ENCODE measurements at places on chromosomes 3 and 15. TPM values are rescaled to one million over a fixed set of nuclear protein-coding genes. Genes with fewer than 3 reads are reported as not detected.

The MYD88 gene
- 19.7 TPM for total RNA-seq

The NEIL1 gene
- 12.2 TPM for total RNA-seq

The HIGD2B gene
- total RNA-seq: not detected

GRCh38 chr15:85758655-85758978 is 36.1 kb downstream of the KLHL25 start:
- no peak for DNase-seq

DNA sequence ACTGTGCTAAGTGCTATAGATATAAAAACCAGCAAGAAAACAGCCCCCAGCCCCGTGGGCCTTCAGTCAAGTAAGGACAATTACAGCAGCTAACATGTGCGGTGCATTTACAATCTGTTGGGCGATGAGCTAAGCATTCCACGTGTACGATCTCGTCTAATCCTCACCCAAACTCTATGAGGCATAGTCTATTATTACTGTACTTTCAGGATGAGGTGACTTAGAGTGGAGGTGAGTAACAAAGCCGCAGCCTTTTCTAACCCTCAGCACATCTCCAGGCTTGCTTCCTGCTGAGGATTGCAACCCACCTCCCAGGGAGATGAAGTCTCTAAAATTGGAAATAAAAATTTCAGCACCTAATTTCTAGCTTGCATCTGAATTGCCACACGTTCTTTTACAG is 53.2 kb upstream of the MCF2L2 start:
- peak; percentile 6 for DNase-seq

- DNase-seq: no peak
Observed at GRCh38 chr15:25909806-25910205, 46.7 kb upstream of the ATP10A start.

- no peak for DNase-seq
Observed at GRCh38 chr3:37255990-37256308, 81.6 kb upstream of the LRRFIP2 start.

DNA sequence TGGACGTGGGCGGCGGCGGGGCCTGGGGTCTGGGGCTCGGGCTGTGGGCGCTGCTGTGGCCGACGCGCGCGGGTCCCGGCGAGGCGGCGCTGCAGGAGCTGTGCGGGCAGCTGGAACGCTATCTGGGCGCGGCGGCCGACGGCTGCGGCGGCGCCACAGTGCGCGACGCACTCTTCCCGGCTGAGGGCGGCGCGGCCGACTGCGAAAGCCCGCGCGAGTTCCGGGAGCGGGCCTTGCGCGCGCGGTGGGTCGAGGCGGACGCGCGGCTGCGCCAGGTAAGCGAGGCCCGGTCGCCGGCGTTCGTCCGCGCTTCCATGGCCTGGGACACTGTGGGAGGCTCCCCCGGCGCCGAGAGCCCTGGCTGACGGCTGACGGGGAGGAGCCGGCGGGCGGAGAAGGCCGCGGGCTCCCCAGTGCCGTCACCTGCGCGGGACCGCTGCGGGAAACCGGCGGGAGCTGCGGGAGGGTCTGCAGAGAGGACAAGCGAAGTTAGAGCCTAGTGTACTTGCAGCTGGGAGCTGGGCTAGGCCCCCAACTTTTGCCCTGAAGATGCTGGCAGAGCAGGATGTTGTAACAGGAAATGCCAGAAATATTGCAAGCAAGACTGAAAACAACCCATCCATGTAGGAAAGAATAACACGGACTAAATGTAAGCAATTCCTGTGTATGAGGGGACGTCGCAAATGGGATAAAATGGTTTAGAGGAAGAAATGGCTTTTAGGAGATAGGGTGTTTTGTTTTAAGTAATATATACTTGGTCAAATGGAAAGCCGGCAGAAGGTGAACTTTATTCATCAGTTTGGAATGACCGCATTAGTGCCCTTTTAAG is 847 bp downstream of the WHAMM start:
- DNase-seq: peak; percentile 69

GRCh38 chr15:33284336-33284735 is 26.4 kb upstream of the RYR3 start:
- no peak for DNase-seq

GRCh38 chr15:84653584-84653909 is 536 bp downstream of the WDR73 start:
- no peak for DNase-seq

GRCh38 chr3:31948280-31948679 is 32.8 kb downstream of the OSBPL10 start:
- no peak for DNase-seq

DNA sequence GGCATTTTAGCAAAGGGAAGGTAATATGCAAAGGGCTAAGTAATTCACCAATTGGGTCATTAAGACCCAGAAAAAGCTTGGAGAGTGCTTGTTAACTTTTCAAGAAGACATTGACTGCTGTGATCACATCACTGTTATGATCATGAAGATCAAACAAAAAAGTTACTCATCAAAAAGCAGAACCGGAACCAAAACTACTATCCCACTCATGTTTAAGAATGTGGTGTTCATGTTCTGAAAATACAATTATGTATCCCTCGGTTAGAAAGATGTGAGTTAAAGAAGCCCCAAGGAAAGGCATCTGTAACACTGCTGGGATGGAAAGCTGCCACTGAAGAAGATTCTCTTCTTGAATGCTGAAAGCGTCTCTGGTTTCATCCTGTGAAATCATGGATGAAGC is 32.6 kb downstream of the BBX start:
- DNase-seq: no peak

DNA sequence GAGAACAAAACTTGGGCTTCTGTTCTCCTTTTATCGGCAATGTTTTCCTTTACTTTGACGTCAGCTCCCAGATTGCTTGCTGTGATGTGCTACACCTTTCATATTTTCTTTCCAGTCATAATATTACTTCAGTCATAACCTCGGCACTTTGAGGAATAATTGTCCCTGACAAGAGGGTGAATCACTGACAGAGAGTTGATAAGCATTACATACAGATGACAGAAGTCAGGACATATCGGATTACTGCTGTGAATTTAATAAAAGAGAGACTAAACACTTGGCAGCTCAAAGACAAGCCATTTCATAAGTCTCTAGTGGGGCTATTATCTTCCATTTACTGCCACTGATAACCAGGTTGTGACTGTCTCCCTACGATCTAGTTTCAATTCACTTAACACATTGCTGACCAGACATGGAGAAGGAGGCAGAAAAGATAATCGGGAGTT is 362.1 kb upstream of the ARRDC4 start:
- DNase-seq: no peak
